Left renal cortex interstitium (tissue), 4 donors: ENCODE measurements at places on chromosomes 11 and 22. TPM values are rescaled to one million over a fixed set of nuclear protein-coding genes. Genes with fewer than 3 reads are reported as not detected.

DNA sequence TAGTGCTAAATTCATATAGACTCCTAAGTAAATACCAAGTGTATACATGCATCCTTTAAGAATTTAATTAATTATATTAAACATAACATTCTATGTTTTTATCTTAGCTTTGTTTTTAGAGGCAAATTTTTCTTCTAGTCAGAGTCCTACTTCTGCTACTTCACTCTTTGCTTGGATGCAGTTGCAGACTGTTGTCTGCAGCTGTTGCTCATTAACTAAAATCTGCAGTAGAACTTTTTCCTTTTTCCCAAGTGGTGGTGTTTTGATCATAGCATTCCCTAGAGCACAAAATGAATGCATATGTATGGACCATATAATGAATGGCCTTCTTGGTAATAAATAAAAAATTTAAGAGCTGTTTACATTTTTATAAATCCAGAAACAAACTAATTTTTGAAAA is 198.3 kb downstream of the CASP12 start:
- no peak for DNase-seq

DNA sequence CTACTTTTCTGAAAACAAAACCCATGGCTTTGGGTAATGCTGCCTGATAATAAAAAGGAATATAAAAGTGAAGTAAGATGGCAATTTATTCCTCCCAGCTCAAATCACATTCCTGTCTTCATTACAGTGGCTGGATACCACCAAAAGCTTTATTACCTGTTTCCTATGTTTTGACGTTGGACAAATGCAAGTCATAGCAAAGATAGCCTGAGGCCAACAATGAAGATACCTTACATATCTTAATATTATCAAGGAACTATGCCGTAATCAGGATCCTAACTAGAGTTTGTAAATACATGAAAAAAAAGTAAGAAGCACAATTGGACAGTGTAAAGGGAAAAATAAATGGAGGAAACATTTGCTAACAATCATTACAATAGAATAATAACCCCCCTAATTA is 202.4 kb downstream of the SOX6 start:
- no peak for DNase-seq

- DNase-seq, result no peak
These were observed 10.4 kb downstream of the NUP98 start for GRCh38 chr11:3786781-3787428.

- no peak for DNase-seq
These were observed 22.9 kb downstream of the TRIM22 start for GRCh38 chr11:5712507-5712906.

DNA sequence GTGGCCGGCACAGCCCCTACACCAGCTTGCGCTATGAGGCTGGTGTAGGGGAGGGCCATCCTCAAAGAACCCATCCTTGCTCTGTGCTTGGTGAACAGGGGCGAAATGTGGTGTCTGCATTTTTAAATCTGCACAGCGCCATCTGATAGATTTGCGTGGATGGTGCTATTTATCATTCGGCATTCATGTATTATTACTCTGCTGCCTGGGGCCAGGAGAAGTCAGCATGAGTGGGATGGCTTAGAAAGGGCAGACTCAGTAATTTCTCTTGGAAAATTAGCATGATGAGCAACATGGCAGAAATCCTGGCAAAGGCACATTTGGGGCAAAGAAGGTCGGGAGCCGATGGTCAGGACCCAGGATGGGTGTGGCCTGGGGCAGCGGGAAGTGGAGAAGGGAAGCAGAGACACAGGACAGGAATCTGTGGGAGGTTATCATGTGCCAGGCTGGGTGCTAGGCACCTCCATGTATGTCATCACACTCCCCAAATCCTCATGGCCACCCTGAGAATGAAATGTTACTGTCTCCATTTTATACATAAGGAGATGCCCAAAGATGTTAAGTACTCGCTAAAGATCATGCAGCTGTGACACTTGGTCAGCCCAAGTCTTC is 149.0 kb downstream of the CEP164 start:
- no peak for DNase-seq

DNA sequence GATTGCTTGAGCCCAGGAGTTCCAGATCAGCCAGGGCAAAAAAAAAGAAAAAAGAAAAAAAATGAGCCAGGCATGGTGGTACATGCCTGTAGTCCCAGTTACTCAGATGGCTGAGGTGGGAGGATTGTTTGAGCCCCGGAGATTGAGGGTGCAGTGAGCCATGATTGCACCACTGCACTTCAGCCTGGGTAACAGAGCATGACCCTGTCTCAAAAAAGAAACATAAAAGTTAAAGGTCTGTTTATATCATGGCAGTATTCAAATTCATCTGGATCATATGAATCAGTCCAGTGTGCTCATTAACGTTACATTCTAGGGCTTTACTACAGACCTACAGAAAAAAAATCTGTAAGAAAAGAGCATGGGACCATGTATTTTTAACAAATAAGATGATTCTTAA is 13.9 kb downstream of the HSD17B12 start:
- no peak for DNase-seq

- no peak for DNase-seq
These were observed 545 bp upstream of the TIRAP start for GRCh38 chr11:126282361-126282735.

DNA sequence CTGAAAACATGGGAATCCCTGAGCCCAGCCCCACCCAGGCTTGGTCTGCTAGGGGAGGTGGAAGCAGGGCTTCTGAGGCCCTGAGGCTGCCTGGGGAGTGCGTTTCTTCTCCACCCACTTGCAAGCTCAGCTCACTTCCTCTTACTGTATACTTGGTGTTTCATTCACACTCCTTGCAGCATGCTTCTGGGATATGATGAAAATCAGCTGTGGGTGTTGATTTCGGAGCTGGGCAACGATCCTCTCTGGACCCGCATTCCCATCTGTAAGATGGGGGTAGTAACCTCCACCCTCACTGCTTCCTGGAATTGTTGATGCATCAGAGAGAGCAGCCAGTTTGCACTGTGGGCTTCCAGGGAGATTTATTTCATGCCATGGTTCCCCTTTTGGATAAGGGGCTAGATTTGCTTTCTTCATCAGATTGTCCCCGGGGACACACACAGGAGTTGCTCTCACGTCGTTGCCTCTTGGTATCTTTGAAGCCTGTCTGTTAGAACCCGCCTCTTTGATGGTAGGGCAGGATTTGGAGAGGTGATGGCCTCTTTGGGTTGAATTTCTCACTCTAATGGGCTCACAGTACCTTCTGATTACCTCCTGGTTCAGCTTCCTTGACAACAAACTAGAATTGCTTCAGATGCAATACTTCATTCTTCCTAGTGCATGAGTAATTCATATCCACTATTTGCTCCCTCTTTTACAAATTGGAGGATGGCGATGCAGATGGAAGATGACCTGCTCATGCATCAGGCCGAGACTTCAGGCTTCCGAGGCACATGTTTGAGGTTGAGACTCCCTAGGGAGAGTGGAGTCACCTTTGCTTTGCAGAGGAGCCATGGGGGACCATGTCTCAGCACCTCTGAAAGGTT is 40.4 kb downstream of the BCR start:
- DNase-seq, result no peak

GRCh38 chr11:46302866-46303265 is 25.4 kb downstream of the CREB3L1 start:
- DNase-seq, result no peak

DNA sequence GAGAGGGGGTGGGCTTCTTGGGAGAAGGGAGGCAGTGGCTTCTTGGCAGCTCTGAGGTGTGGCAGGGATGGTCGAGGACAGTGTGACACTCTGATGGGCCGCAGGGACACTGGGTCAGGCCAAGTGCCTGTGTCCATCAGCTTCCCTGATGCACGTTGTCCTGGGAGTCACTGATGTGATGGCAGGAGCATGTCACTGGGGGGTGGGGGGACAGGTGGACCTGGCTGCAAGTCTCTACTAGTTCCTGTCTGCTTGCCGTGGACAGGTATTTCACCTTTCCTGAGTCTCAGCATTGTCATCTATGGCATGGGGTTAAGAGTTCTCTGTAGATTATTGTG is 592.9 kb downstream of the TBC1D22A start:
- DNase-seq, result no peak

DNA sequence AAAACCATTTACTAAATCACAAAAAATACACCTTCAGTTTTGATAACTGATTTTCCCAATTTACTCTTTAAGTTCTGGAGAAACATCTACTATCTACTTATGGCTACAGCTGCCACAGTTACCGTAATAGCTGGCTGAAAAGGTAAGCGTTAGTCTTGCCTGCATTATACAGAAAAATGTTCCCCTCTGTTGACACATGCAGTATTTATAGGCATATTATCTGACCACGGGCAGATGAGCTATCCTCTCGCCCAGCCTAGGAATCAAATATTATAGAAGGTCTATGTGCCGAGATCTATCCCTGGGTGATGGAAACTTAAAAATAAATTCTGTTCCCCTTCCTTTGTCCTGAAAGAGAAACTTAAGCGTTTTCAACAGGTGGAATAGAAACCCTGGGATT is 283.8 kb downstream of the CADM1 start:
- no peak for DNase-seq

- DNase-seq, result no peak
These were observed 44.6 kb downstream of the IGF2 start for GRCh38 chr11:2094354-2095197.

GRCh38 chr22:43743131-43743530 is 69.0 kb downstream of the EFCAB6 start:
- no peak for DNase-seq

DNA sequence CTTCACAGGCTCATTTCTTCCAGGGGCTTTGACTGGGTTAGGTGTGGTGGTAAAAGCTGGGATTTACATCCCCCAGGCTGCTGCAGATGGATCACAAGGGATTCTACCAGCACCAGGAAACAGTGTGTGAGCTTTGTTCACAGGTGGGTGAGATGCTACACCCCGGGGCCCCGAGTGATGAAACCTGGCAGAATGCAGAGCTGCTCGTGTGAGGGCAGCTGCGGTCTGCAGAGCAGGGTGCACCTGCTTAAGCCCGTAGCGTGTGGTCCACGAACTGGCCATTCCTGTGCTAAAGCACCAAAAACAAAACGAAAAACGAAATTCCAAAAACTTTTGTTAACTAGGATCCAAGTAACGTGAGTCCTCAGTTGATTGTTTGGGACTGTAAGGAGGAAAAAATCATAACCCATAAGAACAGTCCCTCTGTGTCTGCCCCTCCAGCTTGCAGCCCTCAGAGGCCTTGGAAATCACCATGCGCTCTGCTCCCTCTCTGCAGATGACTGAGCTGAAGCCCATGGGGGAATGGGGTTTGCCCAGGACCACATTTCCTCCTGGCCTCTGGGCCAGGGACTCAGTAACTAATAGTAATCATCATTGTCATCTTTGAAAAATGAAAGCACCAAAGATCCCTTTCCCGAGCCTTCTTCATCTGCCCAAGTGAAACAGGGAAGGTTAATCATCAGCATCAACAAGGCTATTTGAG is 24.6 kb downstream of the ELF5 start:
- DNase-seq, result no peak

- no peak for DNase-seq
These were observed 293.3 kb upstream of the MPPED2 start for GRCh38 chr11:30879322-30880005.

GRCh38 chr22:25404928-25405816 is 159.3 kb upstream of the GRK3 start:
- DNase-seq, result no peak

UCP3 gene
- polyA plus RNA-seq, result 4.3 TPM

RBM14 gene
- 105 TPM for polyA plus RNA-seq

C11orf16 gene
- polyA plus RNA-seq, result 0.61 TPM

FJX1 gene
- polyA plus RNA-seq, result 21.0 TPM

PKDREJ gene
- polyA plus RNA-seq, result 0.22 TPM

LIF gene
- polyA plus RNA-seq, result 1.3 TPM
